Stimulated activated CD8-positive, alpha-beta memory T cell treated with anti-CD3 and anti-CD28 coated beads, Interleukin-15, amount 100 ng/mL, for 4 hours (primary cell): ENCODE measurements at places on chromosomes 16 and 17.

- DNase-seq, result no peak
Measured at GRCh38 chr16:5634666-5635180, 537.1 kb upstream of the EEF2KMT start.

DNA sequence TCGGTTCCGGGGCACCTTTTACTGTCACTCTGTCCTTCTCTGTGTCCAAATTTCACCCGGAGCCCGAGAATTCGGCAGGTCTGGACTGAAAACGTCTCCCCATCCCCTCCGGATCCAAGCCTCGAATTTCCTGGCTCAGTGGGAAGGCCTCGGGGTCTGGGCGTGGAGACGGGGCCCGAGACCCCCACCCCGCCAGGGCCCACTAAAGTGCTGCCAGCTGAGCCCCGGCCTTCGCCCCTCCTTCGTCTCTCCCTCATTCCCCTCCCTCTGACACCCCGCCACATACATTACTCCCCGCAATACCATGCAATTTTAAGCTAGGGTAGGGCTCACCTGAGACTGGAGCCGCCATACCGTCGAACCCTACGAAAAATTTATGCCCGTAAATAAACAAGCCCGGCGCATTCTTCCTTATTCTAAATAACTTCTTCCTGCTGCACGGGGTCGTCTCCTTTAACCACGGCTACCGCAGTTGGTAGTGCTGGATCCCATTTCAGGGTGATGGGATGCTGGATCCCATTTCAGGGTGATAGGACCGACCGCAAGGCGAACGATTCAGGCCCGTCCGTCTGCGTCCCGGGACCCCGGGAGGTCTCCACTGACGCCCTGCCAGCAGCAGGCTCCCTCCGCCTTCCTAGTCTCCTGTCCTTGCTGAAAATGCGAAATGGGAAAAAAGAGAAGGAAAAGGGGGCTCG is 4.4 kb upstream of the OR1F1 start:
- no peak for DNase-seq

- DNase-seq, result no peak
Measured at GRCh38 chr17:53818929-53819328, 3.8 kb upstream of the KIF2B start.

DNA sequence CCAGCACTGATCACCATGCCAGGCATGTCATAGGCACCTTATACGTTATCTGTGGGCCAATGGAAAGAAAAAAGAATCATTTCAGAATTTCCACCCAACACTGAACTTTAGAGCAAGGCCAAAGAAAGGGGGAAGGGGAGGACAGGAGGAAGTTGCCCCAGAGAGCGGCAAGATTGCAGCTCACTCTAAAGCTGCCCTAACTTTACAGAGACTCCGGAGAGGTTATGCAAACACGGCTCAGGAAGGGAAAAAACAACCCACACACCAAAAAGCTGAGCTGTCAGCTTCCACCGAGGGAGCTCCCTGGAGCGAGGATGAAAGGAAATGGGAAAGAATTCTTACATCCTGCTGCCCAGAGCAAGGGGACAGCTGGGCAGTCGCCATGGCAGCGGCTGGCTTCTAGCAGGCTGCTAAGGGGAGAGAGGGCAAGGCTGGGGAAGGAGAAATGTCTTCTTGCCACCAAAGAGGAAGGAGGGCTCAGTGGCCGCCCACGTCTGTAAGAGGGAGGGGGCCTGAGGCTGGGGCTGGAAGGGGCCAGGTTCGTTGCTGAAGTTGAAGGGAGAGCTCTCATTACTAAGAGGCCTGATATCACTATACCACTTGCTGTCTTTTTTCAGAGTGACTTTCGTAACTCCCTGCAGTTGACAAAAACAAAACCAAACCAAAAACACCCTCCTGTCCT is 18.2 kb downstream of the COTL1 start:
- peak; percentile 62 for DNase-seq

DNA sequence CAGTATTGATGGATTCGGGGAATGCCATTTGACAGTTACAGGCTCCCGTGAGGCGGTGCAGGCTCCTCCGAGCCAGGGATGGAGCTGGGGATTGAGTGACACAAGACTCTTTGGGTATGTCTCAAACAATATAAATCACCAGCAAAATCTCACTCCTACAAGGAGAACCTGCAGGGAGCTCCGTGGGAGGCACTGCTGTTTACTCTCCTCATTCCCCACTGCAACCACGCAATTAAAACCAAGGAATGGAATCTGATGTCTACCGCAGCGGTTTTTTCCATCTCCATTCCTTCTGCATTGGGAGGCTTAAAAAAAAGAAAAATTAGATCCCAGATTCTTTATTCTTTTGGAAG is 157.9 kb downstream of the WWOX start:
- DNase-seq, result no peak

GRCh38 chr16:54305080-54305479 is 18.5 kb upstream of the IRX3 start:
- DNase-seq, result no peak

GRCh38 chr16:88534638-88535190 is 35.5 kb upstream of the ZC3H18 start:
- no peak for DNase-seq

- DNase-seq, result no peak
Measured at GRCh38 chr16:66853261-66854139, 9.3 kb downstream of the CA7 start.

GRCh38 chr16:1762196-1762878 is 9.0 kb downstream of the NME3 start:
- no peak for DNase-seq

- no peak for DNase-seq
Measured at GRCh38 chr17:75073618-75074047, 14.1 kb upstream of the SLC16A5 start.

DNA sequence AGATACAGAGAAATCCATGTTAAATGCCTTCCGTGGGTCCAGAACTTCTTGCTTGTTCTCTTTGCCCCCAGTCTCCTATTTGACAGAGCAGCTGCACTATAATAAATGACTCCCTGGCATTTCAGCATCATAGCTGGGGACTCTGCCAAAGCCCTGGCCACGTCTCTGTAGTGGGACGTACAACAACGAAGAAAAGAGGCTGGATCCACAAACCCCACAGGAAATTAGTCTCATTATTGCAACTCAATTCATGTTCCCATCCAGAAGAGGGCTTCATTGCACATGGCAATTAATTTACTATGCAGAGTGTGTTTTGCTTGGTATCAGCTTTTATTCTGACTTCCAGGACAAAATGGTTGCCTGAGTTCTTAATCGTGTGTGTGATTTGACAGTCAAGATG is 121.3 kb downstream of the CDH13 start:
- no peak for DNase-seq

GRCh38 chr17:10724546-10725195 is 5.2 kb downstream of the TMEM220 start:
- no peak for DNase-seq

GRCh38 chr17:48528936-48529682 is 1.7 kb downstream of the HOXB1 start:
- no peak for DNase-seq

DNA sequence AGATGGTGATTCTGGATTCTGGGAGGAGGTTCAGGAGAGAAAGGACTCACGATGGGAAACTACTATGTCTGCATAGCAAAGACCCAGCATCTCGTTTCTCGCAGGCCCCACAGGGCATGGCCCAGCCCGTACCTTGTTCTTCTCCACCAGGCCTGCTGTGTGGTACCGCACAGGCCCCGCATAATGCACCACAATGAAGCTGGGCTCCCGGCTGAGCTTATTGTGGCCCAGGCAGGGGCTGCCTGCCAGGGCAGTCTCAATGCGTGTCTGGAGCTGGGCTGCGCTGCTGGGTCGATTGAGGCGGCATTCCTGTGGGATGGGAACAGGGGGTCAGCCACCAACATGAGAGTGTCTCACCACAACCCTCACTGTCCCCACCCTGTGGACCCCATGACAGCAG is 20.4 kb downstream of the ZNHIT3 start:
- no peak for DNase-seq

- DNase-seq, result no peak
Measured at GRCh38 chr17:8087952-8088230, 375 bp upstream of the ALOX12B start.

- DNase-seq, result no peak
Measured at GRCh38 chr16:84278968-84279367, 15.7 kb upstream of the WFDC1 start.

GRCh38 chr16:12082226-12082887 is 105.8 kb downstream of the SNX29 start:
- DNase-seq, result no peak

DNA sequence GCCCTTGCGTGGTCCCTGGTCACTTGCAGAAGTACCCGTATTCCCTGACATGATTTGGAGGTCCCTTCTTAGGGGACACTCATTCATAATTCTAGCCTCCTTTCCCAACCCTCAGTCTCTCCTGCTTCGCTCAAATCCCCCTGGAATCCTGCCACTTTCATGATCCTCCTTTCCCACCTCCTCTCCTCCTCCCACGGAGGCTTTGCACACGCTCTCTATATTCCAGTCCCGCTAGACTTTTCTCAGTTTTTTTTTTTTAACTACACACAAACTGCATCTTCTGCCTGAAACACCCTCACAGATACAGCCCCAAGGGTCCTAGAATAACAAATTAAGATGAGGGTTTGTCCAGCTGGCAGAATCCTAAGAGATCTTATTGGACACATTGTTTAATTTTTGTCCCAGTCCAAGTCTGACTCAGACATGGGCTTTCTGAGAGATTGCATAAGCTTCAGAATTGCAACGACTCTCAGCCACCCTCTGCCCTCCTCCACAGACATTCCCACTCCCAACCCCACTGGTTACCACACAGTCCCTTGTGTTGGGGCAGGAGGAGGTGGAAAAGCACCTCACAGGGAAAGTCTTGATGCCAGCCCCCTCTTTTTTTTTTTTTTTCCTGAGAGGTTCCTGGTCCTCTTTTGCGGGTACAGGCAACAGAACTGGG is 739.5 kb upstream of the EEF2KMT start:
- no peak for DNase-seq

GRCh38 chr17:76376318-76377133 is 7.9 kb upstream of the SPHK1 start:
- DNase-seq, result no peak

DNA sequence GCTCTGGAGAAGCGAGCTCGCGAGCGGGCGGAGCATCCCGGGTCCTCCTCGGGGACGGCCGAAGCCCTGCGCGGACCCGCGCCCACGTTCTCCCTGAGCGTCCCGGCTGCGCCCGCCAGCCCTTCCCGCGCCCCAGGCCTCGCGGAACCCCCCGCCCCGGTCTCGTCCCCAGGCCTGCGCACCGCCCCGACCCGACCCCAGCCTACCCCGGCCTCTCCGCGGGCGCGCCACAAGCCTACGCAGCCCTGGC is 159 bp downstream of the USP36 start:
- DNase-seq, result no peak

DNA sequence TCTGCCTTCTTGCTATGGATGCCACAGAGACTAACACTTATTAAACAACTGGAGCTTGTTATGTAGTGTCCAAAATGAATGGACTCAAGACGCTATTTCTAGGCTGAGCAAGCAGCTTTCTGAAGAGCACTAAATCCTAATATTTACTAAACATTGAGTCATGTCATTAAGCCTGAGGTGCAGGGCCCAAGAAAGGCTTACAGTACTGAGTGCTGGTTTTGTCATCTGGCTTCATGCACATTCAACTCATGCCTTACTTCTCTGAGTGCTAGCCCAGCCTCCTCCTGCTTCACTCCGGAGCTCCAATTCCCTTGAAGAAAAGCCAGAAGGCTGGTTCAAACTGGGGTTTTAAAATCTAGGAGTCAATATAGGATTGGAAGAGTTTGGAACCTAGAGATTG is 363.3 kb upstream of the CDH5 start:
- no peak for DNase-seq

GRCh38 chr16:13936596-13937081 is 16.7 kb downstream of the ERCC4 start:
- no peak for DNase-seq

- no peak for DNase-seq
Measured at GRCh38 chr17:43665084-43665936, 3.6 kb upstream of the MEOX1 start.

- DNase-seq, result no peak
Measured at GRCh38 chr17:80871341-80871740, 120.3 kb upstream of the CHMP6 start.

DNA sequence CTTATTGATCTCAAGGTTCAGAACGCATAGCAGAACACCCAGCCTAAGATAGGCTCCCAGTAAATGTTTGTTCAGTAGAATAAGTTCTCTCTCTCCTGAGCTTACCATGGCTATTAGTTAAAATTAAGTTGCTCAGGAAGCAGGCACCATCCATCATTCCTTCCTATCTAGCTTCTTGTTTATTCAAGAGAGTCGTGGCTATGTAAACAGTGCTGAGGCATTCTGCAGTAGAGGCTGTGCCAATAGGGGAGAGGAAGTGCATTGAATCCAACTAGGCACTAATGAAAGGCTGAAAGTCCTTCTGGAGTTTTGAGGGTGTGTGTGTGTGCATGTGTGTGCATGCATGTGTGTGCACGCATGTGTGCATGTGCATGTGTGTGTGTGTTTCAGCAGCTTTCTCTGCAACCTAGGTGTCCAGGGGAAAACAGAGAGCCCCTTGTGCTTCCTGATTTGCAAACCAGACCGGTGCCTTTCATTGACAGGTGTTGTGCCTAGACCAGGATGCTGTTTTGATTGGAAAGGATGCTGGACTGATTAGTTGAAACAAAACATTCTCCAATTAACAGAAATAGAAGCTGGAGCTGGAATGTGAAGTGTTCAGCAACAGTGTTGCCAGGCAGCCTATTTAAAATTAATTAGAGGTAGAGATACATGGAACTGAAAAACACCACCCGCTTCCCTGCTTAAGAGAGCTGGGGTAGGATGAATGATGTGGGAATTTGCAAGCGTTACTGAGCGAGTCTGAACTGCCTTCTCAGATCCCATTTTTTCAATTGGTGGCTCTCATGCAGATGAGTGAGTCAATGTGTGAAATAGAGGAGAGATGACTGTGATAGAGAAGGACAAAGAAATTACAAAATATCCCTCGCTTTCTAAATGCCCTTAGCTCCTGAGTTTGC is 103.3 kb upstream of the CLEC3A start:
- no peak for DNase-seq

DNA sequence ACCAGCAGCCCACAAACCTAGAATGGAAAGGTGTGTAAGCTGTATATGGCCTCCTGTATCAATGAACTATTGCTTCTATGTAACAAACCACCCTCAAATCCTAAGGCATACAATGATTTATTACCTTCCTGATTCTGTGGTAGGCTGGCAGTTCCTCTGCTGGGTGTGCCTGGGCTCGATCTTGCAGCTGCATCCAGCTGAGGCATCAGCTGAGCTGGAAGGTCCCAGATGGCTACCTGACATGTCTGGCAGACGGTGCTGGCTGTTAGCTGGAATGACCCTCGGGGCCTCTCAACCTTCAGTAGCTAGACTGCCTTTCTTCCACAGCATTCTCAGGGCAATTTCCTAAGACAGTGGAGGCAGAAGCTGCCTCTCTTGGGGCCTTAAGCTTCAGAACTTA is 152.7 kb downstream of the RAB11FIP4 start:
- DNase-seq, result no peak

DNA sequence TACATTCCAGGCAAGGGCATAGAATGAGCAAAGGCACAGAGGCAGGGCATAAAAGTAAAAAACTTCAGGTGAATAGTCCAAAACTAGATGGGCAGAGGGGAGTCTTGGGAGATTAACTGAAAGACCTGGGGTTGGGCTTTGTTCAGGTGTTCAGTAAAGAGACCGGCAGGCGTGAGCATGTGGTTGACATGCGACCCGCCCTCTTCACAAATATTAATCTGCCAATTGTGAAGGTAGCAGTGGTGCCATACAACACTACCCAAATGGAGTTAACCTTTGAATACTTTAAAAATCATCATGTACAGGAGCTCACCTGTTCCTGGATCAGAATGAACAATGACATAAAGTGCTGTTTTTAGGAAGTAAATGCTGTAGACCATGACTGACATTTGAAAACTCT is 225.5 kb downstream of the LGALS9B start:
- no peak for DNase-seq
